ENCODE measurements at places on chromosomes 7 and 10.

DNA sequence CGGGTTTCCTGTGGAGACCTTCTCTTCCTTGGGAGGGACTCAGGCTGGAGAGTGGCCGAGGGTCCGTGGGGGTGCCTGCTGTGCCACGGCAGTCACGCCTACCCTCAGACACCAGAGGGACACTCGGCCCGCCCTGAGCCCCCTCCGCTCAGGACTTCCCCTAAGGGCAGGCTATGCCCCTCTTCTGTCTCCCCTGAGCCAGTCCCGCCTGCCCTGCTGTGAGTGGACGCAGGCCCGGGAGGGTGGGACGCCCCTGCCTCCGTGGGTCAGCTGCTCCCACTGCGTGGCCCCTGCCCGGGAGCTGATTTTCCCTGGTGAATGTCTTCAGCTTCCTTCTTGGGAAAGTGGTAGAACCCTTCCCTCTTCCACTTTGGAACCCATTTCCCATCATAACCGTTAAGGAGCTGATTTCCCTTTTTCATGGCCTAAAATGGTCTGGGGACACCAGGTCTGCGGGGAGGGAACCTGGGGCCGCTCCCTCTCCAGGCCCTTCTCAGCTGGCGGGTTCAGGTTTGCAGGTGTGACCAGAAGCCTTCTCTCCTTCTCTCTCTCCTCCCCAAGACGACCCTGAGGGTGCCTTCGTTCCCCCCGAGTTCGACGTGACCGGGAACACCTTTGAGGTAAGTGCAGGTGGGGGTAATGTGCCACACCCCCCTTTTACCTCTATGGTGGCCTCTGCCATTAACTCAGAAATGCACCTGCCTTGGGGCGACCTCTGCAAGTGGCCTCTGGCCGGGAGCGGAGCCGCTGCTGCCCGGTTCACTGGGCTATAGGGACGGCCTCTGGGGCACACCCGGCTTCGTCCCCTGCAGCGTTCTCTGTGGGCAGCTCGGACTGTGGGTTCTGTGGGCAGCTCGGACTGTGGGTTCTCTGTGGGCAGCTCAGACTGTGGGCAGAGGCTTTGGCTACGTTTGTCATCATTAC, 7.9 kb downstream of the KNDC1 start:
- no peak for DNase-seq

GRCh38 chr7:30048582-30048981, 20.4 kb downstream of the PLEKHA8 start:
- DNase-seq, result no peak

- no peak for DNase-seq
Observed at GRCh38 chr10:113663142-113663541, 699 bp downstream of the NRAP start.

GRCh38 chr10:63758080-63758479, 236.9 kb downstream of the REEP3 start:
- no peak for DNase-seq

DNA sequence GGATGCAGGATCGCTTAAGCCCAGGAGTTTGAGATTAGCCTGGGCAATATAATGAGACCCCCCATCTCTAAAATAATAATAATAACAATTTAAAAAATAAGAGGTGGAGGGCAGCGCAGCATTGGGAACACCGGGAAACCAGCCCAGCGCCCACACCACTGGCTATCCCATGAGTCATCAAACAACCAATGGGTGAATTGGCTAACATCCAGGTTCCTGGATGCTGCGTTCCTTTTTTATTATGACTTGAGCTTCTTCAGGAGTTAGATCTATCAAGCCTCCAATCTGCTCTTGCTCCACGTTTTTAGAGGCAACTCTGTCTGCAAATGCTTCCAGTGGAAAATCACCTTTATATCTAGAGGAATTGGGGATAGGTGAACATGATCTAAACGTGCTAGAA, 10.0 kb upstream of the LRRC4 start:
- DNase-seq, result no peak

DNA sequence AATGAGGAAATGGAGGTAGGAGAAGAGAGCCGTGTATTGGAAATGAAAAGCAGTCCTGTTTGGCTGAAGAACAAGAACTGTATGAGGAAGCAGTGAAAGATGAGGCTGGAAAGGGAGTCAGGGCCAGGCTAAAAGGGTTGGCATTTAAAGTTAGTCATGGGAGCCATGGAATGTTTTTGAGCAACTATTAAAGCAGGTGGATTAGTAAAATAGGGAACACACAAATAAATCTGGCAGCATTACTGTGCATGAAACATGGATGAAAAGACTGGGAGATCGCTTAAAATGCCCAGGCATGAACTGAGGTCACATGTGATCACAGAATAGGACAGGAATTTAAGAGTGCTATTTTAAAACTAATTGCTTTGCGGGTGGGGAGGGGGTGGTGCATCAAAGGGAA, 1.4 kb upstream of the IFRD1 start:
- DNase-seq, result no peak

GRCh38 chr7:2524808-2525657, 5.5 kb downstream of the LFNG start:
- DNase-seq, result no peak

DNA sequence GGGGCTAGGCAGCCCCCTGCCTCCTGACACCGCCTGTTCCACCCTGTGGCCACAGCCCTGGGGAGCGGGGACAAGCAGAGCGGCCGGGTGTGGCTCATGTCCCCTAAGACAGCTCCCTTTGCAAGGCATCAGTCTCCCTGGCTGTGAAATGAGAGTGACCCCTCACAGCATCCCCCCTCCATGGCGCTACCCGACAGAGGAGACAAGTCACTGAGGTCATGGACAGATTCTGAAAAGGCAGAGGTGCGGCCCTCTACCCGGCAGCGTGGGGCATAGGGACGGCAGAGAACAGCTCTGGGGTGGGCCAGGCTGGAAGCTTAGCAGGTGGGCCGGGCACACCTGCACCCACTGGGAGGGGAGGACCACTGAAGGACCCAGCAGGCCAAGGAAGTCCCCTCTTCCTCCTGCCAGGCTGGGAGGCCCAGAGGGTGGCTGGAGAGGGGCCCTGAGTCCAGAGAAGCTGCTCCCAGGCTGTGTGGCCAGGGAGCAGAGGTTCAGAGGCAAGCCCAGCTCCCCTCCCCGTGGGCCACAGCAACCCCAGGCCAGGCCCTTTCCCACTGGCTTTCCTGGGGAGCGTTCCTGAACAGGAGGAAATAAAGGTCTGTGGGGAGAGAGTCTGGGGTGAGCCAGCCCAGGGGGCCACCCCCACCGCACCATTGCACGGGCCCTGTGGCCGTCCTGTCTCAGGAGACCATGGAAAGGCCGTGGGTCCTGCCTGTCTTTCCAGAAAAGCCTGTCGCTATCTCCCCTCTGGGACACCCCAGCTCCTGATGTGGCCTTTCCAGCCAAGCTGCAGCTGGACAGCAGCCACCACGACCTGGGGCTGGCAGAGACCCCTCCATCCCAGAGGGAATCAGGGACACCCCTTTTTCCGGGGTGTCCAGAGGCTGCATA, 1.7 kb downstream of the ADAP1 start:
- DNase-seq, result no peak

GRCh38 chr10:14382531-14382930, 51.8 kb upstream of the FRMD4A start:
- DNase-seq, result no peak

- DNase-seq, result no peak
Observed at GRCh38 chr10:28496481-28496961, 36.4 kb upstream of the WAC start.

GRCh38 chr7:36606153-36606975, 117.9 kb downstream of the AOAH start:
- no peak for DNase-seq

DNA sequence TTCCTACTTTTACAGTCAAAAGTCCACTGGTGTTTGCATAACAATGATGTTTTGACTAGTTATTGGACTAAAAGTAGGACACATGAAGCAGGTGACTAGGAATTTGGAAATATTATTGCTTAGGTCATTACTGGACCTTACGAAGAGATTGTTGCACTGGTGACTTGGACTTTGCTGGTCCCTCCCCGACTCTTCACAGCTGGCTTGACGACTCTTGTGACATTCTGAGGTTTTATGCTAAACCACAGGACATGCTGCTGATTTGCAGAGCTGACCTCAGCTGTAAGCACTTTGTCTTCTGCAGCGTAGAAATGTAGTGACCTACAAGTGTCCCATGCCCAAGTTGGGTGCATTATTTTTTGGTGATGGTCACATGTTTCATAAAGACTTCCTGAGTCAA, 21.9 kb downstream of the PCBD1 start:
- no peak for DNase-seq

- DNase-seq, result no peak
Observed at GRCh38 chr7:2143450-2143849, 89.3 kb downstream of the MAD1L1 start.

DNA sequence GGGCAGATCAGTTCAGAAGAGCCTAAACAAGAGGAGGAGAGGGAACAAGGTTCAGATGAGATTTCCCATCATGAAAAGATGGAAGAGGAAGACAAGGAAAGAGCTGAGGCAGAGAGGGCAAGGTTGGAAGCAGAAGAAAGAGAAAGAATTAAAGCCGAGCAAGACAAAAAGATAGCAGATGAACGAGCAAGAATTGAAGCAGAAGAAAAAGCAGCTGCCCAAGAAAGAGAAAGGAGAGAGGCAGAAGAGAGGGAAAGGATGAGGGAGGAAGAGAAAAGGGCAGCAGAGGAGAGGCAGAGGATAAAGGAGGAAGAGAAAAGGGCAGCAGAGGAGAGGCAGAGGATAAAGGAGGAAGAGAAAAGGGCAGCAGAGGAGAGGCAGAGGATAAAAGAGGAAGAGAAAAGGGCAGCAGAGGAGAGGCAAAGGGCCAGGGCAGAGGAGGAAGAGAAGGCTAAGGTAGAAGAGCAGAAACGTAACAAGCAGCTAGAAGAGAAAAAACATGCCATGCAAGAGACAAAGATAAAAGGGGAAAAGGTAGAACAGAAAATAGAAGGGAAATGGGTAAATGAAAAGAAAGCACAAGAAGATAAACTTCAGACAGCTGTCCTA, 52.7 kb upstream of the AGBL3 start:
- no peak for DNase-seq

DNA sequence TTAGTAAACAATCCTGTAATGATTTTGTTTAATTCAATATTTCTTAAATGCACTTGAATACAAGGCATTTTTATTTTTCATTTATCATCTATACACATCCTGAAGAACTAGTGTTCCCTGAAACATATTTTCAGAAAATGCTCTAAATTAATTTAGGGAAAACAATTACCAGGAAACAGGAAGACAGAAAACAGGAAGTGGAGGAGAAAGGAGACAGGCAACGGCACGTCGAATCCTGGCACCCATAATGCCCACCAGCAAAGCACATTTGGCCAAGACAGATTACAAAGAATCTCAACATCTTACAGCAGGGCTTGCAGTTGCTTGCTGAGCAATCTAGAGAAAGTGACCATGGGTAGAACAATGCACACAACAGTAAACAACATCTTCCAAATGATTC, 571.1 kb downstream of the GRID1 start:
- DNase-seq, result no peak

- DNase-seq, result no peak
Observed at GRCh38 chr10:1253523-1254353, 197.6 kb downstream of the WDR37 start.

DNA sequence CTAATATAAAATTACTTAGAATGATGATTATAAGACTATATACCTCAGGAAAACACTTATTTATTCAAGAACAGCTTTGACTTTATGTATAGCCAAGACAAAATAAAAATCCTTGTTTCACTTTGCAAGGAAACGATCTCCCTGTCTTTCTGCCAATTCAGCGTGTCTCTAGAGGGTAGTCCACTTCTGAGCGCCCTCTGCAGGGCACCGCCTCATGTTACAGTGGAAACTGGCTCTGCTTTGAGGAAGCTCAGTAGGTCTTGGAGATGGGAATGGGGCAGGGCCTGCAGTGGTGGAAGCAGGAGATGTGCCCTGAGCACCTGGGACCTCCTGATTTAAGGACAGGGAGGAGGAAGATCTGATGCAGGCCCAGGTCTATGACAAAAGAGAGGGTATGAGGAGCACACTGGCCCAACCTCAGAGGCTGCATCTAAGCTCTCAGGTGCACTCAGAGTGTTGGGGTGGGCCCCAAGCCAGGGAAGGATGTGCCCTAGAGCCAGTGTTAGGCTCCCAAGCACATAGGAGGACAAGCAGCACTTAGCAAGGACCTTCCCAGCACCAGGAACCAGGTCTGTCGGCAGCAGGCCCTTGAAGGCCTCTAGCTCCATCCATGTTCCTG, 481.0 kb downstream of the TNS3 start:
- DNase-seq, result no peak

- DNase-seq, result peak; percentile 77
Observed at GRCh38 chr10:61899997-61900828, 1.3 kb upstream of the ARID5B start.

DNA sequence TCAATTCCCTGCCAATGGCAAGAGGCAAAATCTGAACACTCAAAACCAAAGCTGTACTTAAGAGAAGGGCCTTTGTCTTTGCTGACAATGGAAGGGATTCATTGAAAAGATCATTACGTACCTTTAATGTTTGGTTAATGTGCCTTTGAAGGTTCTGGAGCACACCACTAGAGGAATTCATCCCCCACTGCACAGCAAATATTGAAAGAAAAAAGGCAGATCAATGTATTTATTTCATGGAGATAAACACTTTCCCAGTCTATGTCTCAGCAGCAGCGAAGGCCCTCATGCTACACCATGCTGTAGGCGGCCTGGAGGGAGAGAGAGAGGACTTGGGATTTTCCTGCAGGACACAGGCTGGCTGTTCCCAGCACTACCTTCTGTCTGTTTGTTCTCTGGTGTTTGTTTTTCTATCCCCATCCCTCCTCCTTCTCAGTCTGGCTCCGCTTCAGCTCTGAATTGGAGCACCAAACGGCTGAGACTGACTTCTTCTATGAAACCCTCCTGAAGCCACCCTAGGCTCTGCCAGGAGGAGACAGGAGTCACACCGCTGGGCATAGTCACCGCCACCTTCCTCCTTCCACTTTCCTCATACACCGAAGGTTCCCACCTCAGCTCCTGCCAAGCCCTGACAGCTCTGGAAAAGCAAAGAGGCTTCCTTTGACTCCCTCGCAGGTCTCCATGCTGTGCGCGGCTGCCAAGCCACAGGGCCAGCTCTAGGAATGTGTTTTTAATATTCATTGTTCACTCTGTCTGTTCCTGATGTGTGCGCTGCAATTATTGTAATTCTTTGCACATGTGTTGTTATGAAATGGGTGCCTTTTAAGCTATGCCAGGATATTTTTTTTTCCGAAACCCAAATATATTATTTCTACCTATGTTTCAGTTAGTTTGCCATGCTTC, 301.5 kb downstream of the FZD1 start:
- peak; percentile 51 for DNase-seq

DNA sequence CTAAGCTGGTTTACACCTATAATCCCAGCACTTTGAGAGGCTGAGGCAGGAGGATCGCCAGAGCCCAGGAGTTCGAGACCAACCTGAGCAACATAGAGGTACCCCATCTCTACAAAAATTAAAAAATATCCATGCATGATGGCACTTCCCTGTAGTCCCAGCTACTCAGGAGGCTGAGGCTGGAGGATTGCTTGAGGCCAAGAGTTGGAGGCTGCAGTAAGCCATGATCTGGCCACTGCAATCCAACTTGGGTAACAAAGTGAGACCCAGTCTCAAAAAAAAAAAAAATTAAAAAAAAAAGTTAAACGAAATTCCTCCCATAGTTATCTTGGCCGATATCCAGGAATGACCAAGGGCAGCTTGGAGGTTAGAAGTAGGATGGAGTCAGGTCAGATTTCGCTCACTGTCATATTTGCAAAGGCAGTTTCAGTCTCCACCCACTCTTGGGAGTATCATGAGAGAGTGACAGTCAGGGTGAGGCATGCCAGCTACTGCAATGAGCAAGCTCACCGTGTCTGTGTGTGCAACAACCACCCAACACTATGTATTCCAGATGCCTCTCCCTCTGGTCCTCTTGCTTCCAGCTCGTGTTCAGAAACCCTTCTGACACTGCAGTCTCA, 6.0 kb upstream of the ZDHHC4 start:
- DNase-seq, result no peak

All from NCI-H2081 treated with DMSO at 0.1 percent for 48 hours (cell line).